AG09319 (cell line): ENCODE measurements at places on chromosomes 13 and 19.

DNA sequence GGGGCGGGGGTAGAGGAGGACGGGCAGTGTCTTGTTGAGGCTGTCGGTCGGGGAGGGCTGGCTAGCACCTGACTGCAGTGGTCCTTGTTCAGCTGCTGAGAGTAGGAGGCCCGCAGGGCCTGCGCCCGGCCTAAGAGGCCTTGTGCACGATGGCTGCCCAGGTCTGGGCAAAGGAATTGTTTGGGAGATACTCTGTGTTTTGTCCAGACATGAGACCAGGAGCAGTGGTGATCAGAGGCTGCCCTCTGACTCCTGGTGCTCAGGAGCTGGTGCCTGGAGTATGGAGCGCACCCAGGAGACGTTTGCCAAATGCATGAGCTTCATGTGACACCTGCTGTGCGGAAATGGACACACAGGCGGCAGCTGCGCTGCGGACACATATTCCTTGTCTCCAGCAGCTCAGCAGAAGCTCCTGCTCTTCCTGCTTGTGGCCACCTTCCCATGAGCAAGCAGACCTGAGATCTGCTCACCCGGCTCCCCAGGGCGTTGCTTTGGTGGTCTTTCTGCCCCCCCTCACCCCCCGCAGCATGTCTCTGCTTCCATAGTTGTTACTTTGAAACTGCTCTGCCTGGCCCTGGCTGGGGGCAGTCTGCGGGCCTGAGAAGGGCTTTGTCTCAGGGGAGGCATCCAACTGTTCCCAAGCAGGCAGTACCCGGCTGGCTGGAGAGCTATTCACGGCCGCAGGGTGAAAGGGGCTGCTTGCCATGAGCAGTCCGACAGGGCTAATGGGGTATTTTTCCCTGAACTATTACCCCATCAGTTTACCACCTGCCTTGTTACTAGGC is 163.9 kb downstream of the TEX29 start:
- no peak for DNase-seq

GRCh38 chr13:52130641-52131040 is 1.8 kb upstream of the NEK5 start:
- DNase-seq = no peak

DNA sequence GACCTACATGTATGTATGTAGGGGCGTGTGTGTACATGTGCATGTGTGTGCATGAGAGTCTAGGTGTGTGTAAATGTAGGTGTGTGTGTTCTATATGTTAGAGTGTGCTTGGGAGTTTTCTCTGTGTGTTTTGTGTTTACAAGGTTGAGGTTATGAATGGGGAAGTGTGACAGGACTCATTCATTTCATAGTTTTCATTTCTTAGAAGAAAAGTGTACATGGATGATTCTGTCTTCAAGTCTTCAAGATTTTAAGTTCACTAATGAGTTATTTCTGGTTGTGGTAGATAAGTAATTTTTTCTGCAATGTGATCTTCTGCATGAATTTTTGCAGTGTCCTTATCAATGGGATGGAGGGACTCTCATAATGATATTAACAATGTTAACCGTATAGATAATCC is 118.2 kb upstream of the SLC10A2 start:
- DNase-seq = no peak

- DNase-seq = no peak
Observed at GRCh38 chr13:51243832-51244231, 21.6 kb downstream of the FAM124A start.

DNA sequence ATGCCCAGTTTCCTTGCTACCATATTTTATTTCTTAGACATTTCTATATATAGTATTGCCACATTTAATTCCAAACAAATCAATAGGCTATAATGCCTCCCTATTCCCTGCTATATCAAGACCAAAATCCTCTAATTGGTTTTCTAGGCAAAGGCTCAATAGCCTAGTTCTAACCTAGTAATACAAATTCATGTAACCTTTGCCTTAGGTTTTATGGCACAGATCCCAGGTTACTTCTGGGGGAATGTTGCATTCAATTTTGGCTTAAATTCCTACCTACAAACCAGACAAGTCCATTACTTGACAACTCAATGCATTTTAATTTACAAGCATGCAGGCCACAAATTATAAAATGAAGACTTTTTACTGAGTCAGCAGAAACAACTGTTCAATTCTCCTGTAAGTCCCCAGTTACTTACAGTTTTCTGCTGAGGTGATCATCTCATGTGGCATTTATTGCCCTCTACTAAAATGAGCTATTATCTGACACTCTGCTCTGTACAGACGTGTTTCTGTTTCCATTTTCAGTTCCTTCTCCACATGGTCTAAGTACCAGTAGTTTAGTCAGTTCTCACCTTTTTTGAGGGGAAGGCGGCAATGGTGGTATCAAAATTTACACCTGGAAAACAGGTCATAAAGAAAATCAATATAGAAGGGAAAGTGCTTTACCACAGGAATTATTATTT is 11.7 kb downstream of the KCNRG start:
- DNase-seq = no peak

DNA sequence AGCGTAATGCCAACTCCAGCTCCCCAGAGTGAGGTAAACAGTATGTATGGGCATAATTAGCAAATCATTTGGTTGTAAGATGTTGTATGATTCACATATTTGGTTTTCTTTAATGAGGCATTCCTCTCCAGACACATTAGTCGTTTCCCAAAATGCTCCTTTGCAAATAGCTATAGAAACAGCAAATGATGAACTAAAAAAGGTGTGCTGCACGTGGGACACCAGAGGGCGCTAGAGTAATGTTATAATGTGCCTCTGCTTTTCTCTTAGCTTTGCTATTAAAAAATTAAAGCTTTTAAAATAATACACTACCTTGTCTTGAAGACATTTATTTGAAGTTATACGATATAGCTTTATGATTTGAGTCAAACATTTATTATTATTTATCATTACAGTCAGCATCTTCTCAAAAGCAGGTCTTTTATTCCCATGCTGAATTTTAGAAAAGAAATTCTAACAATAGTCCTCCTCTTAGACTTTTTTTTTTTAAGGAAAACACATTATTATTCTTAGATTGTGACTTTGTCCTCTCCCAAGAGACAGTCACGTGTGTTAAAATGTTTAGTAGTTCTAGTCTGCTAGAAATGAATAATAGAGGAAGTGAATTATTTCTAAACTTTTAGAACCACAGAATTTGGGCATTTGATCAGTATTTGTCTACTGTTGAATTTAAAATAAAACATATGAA is 121.6 kb upstream of the FRY start:
- no peak for DNase-seq

DNA sequence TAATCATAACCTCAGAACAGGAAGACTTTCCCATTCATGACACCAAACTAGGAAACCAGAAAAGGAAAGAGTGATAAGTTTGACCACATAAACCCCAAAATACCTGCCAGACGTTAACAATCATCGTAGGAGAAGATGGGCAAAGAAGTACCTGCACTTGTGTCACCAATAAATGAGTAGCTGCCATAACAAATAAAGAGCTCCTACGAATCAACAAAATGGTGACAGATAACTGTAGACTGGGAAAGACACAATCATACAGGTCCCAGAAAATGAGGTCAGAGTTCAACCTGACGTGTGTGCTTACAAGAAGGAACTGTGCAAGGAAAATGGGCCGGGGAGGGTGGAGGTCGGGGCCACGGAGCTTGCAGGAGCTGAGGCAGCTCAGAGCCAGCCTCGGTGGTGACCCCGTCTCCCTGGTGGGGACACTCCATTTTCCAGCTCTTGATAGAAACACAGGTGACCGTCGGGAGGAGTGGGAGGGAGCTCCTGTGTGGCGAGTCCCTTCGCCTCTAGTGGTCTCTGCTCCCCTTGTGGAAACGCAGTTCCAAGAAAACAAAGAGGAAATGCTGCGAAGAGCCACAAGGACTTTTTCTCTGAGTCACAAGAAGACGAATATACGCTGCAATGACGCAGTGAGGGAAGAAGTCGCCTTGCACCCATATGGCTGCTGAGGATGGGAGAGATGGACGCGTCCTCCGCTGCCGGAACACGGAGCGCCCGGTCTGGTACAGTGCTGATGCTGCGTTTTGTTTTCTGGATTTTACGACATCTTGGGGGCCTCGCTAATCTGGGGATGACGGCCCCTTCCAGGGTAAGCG is 9.5 kb downstream of the PIP5K1C start:
- DNase-seq = no peak

DNA sequence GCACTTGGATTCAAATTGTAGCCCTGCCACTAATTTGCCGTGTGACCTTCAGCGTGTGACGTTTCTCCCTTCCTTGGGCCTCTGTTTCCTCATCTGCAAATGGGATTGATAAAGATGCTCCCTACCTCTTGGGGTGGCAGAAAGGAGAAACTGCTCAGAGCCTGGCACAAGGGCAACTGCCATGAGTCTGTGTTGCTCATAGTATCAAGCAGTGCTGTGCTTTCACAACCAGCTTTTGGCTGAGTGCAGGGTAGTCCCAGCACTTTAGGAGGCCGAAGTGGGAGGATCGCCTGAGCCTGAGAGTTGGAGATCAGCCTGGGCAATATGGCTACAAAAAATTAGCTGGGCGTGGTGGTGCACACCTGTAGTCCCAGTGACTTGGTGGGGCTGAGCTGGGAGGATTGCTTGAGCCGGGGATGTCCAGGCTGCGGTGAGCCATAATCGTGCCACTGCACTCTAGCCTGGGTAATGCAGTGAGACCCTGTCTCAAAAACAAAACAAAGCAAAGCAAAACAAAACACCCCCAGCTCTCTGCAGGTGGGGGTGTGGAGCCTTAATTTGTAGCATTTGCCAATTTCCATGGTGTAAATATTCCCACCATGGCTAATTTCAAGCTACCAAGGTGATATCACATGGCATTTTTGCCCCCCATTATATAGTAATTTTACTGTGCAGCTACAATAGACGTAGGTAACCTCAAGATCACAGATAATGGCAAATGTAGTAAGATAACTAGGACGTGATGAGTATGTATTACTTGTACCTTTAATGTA is 1.6 kb upstream of the MARK4 start:
- no peak for DNase-seq
